Retinal pigment epithelial cell (primary cell): ENCODE measurements at places on chromosomes 5 and 9.

GRCh38 chr5:116671211-116671736 is 96.7 kb upstream of the SEMA6A start:
- DNase-seq = no peak

- DNase-seq = no peak
Observed at GRCh38 chr9:92234514-92234913, 59.0 kb downstream of the IARS1 start.

DNA sequence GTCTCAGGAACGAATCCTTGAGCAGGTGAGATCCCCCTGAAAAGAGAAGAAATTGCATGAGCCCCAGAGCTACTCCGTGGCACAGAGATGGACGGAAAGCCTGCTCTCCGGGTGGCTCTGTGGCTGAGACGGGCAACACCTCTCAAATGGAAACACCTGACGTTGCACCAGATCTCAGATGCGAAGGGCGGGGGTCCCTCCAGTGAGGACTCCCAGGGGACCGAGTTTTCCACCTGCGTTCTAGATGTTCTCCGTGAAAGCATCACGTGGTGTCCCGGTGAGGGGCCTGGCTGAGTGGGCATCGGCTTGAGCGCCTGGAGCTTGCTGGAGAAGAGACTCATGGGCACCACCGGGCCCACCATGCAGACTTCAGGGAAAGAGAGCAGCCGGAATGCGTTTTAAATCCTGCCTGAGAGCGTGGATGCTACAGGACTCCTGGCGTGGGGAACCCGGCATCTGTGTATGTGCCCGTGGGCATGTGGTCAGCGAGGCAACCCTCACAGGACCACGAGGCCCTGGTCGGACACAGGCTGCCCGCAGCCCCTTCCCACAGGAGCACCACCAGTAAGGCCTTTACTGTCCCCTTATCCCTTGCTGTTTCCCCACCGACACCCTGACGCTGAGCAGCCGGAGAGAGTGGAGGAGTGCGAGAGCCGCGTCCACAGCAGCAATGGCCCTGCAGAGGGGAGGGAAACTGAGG is 378.4 kb upstream of the IRX4 start:
- DNase-seq = no peak

DNA sequence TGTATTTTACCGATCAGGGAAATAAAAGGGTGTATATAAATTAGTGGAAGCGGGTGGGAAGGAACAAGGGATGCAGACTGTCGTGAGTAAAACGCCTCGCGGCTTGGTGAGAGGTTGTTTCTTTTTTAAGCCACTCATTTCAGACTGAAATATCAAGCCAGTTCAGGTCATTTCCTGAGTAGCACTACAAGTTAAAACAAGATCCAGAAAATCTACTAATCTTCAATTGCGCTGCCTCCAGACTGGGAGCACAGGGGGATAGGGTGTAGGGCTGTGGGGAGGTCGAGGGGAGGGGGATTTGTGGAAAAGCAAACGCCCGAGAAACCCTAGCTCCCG is 140.8 kb downstream of the TSSK1B start:
- DNase-seq = no peak

GRCh38 chr9:114000671-114001409 is 77.3 kb downstream of the AMBP start:
- DNase-seq = no peak

- DNase-seq = no peak
Observed at GRCh38 chr9:86600977-86601376, 246.8 kb upstream of the TUT7 start.

DNA sequence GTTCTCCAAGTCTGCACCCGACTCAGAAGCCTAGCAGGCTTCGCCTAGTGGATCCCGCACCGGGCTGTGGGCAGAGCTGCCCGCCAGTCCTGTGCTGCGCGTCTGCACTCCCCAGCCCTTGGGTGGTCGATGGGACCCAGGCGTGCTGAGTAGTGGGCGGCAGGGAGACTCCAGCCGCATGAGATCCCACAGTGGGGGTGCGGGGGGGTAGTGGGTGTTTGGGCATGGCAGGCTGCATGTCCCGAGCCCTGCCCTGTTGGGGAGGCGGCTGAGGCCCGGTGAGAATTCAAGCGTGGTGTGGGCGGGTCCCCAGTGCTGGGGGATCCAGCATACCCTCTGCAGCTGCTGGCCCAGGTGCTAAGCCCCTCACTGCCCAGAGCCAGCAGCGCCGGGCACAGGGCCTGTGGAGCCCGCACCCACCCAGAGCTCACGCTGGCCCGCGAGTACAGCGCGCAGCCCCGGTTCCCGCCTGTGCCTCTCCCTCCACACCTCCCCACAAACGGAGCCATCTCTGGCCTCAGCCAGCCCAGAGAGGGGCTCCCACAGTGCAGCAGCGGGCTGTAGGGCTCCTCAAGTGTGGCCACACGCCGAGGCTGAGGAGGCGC is 53.9 kb upstream of the BNC2 start:
- DNase-seq = no peak

DNA sequence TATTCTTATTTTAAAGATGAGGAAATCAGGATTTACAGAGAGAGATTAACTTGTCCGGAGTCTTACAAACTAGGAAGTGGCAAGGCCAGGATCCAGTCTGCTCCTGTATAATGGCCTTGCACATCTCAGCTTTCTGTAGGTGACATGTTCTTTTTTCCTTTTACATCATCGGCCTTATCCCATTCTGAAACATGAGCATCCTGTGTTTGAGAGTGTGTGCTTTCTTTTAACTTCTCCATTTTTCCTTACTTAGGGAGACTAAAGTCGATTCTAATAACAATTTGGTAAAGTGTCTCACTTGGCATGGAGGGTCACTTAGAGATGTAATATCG is 214.6 kb downstream of the CD180 start:
- DNase-seq = no peak

- no peak for DNase-seq
Observed at GRCh38 chr9:134781591-134782302, 98.9 kb upstream of the FCN2 start.
